Activated CD4-positive, alpha-beta T cell treated with anti-CD3 and anti-CD28 coated beads, Interleukin-2, Interleukin-6, amounts not matched to agents 100 ng/mL and 50 ng/mL, durations not matched to agents 16 hours and 8 hours (primary cell): ENCODE measurements at places on chromosomes 13 and 19.

DNA sequence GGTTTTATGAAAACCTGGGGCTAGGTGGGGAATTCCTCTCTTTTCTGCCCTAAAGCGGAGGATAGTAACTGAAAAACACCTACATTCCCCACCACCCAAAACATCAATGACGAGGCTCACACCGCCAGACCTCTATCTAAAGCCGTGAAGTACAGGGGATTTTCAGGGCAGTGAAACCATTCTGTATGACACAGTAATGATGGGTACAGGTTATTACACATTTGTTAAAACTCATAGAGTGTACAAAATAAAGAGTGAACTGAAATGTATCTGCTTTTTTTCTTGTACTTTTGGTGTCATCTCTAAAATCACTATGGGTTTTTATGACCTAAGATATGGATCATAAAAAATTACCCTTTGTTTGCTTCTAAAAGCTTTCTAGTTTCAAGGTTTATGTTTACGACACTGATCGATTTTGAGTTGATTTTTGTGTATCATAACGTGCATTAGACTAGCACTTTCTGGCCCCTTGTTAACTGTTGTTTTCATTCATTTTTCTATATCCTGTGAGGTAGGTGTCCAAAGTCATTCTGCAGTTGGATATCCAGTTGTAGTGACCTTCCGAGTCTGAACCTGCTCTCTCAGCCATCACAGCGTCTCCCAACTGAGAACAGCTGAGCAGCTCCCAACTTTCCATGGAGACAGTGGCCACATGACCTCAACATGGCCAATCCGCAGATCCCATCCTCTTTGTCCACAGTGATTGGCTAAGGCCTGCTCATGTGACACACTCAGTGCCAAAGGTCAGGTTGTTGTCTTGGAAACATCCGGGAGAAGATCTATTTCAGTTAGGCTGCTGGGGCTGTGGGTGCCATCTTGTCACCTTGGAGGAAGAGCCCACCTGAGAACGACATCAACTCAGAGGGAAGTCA is 10.3 kb downstream of the MBD3L2B start:
- no peak for DNase-seq

DNA sequence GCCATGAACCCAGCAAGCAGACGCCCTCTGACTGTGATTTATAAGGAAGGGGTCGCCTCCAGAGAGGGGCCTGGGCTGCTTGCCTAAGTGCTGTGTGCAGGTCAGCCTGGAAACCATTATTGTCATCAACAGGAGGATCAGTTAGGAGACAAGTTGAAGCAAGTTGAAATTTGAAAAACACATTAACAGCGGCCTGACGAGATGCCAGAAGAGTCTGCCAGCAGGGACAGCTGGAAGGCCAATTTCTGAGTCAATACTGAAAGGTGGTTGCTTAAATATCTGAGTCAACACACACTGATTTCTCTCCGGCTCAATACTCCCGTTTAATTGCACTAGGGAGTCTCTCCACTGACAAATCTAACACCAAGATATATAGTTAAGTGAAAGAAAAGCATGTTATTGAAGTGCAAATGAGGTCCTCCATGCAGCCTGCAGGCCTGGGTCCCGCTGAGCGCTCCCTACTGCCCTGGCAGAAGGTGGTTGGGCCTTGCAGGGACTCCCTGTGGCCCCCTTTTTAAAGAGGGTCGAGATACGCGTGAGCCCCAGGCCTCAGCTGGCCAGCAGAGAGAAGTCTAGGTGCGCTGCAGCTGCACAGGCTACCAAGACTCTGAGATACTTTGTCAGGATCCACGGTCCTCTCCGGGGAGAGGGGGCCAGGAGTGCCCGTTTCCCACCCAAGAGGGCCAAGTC is 91.1 kb downstream of the RNASEH2B start:
- no peak for DNase-seq

DNA sequence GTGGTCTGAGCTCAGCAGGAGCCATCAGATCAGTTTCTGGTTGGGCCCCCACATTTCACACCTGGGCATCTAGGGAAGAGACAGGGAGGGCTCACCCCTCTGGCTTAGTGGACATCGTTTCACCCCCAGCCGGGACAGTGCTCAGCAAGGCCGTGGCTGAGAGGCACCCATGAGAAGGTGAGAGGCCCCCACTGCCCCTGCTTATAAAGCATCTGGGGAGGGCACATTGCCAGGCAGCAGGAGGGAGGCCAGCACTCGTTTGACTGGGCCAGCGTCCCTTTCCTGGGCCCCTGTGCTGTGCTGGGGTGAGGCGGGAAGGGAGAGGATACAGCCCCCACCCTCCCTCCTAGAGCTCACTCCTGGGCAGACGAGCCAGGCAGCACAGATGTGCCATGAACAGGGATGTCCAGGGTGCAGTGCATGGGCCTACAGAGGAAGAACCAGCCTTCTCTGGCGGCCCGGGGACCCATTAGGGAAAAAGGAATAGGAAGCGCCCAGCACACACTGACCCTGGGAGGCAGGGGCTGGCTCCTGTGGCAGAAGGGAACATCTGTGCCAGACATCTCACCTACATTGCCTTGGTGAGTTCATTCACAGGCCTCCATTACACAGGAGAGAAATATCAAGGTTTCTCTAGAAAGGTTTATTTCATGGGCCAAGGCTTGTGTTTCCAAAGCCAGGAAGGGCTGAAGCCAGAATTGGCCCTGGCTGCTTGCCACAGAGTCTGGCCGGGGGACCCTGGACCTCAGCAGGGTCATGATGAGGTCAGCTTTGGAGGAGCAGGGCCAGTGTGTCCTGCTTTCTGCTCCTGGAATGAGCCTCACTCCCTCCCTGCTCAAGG is 7.7 kb downstream of the AP1M1 start:
- no peak for DNase-seq

- no peak for DNase-seq
Measured at GRCh38 chr13:56720841-56721240, 419.9 kb upstream of the PRR20A start.

DNA sequence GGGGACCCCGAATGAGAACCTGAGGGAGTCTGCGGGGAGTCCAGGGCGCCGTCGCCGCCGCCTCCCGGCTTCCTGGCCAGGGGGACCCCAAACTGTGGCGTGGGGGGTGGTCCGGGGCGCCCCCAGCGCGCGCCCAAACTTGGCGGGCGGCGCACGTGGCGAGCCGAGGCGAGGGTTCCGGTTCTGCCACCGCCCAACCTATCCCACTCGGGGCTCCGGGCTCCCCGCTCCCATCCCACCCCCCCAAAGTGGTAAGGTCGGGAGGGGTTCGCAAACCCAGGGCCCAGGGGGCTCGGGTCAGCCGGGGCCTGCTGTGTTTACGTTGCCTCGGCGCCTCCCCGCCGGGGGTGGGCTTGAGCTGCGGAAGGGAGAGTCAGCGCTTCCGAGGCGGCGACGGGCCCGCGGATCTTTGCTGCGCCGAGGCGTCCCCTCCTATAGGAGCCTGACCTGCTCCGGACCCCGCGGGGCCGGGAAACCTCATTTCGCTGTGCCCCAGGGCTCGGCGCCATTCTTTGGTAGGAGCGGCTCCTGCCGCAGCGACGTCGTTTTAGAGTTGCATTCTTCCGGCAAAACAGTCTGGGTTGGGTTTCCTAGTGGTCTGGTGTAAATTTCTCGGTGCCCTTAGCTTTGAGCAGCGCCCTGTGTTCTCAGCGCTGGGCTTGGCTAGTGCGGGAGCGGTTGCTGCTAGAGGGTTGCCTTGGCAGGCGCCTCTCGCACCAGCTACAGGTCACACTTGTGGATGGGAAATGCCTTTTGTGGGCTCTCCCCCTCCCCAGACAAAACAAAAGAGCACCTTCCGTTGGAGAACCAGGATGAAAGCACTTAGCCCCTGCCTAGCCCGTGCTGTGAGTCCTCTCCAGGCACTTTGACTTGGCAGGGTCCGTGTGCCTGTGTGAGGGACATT is 1.2 kb downstream of the DAZAP1 start:
- DNase-seq: peak; percentile 69

DNA sequence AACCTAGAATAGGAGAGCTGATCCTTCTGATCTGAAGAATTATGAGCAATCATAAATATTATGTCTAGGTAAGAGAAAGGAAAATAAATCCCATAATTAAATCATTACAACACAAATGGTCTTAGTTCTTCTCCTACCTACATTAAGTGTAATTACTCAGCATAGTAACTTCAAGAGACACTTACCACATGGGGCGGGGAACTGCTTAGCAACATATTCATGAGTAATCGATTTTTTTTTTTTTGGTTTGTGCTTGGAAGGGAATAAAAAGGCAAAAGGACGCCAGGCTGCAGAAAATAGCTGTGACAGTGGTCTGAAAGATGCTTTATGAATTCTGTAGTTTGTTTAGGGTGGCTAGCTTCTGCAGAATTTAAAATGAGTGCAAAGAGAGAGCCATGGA is 103.3 kb upstream of the HTR2A start:
- DNase-seq: no peak

DNA sequence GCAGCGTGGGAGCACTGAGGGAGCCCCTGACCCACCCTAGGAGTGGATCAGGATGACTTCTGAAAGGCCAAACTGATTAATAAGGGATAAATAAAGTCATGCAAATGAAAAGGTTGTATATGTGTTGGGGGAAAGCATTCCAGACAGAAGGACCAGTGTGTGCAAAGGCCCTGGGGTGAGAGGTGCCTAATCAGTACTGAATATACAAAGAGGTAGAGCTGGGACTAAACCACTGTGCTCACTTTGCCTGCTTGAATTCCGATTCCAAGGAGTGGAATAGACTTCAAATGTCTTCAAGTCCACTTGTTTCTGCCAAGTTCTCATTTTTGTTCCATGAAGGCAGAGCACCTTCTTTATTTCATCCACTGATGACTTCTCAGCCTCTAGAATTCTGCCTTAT is 32.6 kb upstream of the ADGRE1 start:
- no peak for DNase-seq
